Esophagus squamous epithelium (tissue), 5 donors: ENCODE measurements at places on chromosomes 12 and 14.

DNA sequence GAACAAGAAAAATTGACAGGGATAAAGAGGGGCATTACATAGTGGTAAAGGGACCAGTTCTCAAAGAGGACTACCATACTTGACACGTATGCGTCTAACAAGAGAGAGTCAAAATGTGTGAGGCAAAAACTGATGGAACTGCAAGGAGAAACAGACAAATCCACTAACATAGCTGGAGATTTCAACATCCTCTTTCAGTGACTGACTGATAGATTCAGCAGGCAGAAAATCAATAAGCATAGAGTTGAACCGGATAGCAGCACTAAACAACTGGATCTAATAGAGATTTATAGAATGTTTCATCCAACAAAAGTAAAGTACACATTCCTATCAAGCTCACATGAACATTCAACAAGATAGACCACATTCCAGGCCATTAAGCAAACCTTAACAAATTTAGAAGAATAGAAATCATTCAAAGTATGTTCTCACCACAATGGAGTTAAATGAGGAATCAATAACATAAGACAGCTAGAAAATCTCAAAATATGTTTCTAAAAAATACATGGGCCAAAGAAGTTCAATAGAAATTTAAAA is 16.1 kb upstream of the CRACR2A start:
- DNase-seq: no peak

DNA sequence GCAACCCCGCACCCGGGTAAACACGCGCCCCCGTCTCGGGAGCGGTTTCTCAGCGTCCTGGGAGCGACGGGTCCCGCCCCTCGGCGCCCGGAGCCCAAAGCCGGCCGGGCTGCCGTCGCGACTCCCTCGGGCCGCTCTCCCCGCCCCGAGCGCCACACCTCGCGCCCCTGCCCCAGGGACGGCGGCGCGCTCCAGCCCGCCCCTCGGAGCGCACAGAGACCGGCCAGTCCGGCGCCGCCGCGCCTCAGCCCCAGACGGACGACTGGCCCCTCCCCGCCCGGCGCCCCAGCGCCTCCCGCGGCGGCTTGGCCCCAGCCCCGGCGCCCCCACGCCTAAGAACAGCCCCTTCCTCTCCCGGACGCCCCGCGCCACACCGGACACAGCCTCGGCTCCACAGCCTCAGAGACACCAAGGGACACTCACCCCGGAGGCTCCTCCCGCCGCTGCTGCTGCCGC is 411 bp downstream of the BTBD7 start:
- no peak for DNase-seq

- DNase-seq: no peak
These were observed 5.9 kb upstream of the EID3 start for GRCh38 chr12:104297477-104298113.

- no peak for DNase-seq
These were observed 63.4 kb upstream of the MYL2 start for GRCh38 chr12:110983811-110984210.

DNA sequence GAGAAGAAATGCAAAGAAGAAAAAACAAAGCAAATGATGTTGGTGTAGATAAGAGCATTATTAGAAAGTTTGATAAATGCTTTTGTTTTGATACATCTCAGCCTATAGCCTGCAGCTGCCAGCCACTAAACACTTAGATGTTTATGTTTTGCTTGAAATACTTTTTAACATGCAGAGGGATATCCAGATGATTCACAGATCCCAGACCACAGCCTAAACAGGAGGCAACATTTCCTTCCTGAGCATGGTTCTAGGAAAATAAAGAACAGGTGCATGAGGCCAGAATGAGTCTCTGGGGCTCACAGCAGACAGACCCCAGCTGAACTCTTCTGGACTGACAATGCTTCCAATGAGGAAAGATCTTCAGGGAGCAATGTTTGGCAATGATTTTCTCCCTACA is 103.7 kb upstream of the EEA1 start:
- no peak for DNase-seq

GRCh38 chr12:80848858-80849257 is 88.9 kb downstream of the LIN7A start:
- DNase-seq: no peak

- no peak for DNase-seq
These were observed 5.0 kb downstream of the SERPINA9 start for GRCh38 chr14:94471045-94471444.

DNA sequence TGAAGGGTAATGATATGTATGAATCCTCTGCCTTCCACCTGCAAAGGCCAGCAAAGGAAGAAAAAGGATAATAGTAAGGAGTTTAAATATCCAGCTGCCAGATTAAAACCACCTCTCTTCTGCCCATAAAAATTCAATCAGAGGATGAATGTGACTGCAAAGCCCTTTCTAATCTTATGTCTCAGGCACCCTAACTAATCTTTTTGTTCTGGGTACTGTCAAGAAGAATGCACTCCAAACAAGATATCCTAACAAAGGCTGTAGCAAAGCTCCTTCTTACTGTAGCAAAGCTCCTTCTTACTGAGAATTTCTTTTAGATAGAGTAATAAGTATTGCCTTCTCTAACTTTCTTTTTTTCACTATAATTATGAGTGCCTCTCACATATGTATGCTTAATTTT is 91.8 kb downstream of the ST8SIA1 start:
- DNase-seq: no peak

- no peak for DNase-seq
These were observed 68.5 kb upstream of the AMN1 start for GRCh38 chr12:31797230-31797872.

DNA sequence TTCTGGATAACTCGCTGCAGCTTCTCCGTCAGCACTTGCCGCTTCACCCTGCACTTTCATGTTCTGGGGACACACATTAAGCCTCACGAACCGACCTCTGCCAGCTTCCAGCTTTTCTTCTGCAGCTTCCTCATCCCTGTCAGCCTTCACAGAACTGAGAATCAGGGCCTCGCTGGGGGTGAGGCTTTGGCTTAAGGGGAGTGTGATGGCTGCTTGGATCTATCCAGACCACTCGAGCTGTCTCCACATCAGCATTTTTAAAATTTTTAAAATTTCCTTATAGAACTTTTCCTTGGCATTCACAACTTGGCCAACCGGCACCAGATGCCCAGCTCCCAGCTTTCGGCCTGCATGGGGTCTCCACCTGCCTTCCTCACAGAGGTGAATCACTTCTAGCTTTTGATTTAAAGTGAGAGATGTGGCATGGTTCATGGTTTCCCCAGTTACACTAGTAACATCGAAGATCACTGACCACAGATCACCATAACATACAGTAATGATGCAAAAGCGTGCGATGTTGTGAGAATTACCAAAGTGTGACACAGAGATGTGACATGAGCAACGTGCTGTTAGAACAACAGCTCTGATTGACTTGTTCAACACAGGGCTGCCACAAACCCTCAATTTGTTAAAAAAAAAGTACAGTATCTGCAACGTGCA is 139.1 kb upstream of the C14orf180 start:
- DNase-seq: no peak

DNA sequence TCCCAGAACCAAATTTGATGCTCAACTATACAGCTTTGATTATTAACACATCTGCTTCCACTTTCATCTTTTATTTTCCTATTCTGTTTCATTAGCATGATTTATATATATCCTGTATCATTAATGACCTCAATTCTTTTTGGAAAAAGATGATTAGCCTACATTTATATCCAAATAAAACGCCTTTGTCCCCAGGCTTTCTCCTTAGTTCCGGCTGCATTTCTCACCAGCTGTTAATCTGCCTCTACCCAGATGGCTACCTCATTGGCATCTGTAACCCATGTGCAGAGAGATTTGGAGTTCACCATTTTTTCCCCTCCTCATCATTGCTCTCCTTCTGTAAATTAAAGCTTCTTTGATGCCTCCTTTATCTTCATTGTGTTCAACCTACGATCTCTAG is 336.8 kb upstream of the RGS6 start:
- DNase-seq: no peak

- DNase-seq: no peak
These were observed 29.1 kb downstream of the MTHFD1 start for GRCh38 chr14:64417055-64417770.

DNA sequence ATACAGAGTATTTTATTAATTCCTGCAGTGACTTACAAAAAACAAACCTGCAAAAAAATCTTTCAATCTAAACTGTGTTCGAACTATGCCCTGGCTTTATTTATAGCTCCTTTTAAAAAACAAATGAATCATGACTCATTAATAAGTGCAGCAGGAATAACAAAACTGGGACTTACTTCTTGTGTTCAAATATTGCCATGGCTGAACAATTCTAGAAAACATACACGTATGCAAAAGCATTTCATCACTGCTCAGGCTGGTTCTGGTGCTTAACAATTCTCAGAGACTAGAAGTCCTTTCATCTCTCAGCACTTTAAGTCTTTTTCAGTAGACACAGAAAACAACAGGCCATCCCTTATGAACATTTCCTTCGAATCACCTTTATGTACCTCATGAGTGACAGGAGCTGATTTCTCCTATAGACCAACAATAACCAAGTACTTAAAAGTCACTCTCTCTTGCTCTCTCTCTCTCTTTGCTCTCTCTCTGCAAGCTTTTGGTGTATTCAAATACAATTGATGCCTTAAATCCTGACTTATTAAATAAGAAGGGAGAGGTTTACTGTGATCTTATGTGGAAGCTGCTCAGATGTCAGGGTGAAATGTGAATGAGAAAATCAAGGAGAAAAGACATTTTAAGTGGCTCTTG is 268.8 kb downstream of the TTC8 start:
- DNase-seq: no peak

- no peak for DNase-seq
These were observed 16.0 kb upstream of the CD163L1 start for GRCh38 chr12:7459973-7460372.

DNA sequence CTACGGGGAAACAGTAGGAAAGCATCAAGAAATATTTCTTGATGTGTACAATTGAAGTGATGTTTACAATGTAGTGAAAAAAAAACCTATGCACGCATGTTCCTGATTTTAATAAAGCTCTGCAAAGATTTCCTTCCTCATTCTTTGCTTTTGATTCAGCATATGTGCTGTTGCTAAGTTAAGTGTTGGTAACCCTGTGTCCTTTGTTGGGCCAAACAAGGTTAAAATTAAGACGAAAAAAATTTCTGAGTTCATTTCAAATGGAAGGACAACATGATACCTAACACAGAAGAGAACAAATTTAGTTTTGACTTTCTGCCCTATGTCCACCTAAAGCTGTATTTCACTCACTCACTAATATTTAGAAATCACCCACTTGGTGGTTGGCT is 62.8 kb downstream of the PPP2R5C start:
- no peak for DNase-seq
